ENCODE measurements at places on chromosomes 12 and 14.
A peak's percentile ranks its signal among the peaks of the same experiment; 100 is the strongest.

DNA sequence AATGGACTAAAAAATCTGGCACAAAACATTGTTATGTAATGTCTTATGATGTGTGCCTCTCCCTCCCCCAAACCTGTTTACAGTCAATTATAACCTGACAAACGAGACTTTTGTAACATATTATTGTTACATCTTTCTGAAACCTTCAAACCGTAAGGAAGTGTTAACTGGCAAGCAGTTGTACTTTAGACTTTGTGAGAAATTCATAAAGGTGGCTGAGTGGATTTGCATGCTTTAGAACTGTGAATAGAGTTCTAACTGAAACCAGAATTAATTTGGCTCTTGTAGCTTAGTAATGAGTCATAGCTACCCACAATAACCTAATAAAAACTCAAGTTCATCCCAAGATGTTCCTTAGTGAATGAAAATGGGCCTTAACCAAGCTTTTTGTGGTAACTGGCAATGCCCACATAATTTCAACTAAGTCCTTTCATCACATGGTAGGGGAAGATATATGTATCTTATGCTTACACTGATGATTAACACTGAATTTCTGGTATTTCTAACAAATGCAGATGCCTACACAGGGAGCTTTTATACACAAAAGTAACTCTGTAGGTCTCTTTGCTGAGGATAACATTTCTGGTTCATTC lies 29.7 kb downstream of the RAD9B start:
- no peak for DNase-seq

DNA sequence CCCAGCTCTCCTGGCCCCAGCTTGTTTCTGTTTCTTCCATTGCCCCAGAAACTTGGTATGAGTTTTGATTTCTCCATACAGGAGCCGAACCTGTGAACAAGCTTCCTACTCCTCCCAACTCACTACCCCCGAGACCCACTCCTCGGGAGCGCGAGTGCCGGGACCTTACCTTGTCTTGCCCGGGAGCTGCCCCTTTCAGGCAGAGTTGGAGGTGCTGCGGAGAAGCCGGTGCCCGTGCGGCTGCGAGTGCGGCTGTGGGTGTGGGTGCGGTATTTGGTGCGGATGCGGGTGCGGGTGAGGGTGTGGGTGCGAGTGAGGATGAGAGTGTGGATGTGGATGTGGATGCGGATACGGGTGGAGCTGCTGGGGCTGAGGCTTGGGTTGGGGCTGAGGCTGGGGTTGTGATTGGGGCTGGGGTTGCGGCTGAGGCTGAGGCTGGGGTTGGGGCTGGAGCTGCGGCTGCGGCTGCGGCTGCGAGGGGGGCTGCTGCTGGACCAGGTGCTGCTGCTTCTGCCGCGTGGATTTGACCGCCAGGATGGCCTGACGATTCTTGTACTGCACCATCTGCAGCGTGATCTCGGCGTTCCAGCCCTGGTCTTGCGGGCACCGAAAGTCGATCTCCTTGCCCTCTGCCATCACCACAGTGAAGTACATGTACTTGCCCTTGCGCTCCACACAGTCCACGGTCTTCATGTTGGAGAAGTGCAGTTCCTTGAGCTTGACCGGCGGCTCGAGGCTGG lies 1.1 kb downstream of the PHLDA1 start:
- peak; percentile 45 for DNase-seq

- DNase-seq: no peak
Measured at GRCh38 chr12:13149411-13149810, 45.9 kb upstream of the GSG1 start.

DNA sequence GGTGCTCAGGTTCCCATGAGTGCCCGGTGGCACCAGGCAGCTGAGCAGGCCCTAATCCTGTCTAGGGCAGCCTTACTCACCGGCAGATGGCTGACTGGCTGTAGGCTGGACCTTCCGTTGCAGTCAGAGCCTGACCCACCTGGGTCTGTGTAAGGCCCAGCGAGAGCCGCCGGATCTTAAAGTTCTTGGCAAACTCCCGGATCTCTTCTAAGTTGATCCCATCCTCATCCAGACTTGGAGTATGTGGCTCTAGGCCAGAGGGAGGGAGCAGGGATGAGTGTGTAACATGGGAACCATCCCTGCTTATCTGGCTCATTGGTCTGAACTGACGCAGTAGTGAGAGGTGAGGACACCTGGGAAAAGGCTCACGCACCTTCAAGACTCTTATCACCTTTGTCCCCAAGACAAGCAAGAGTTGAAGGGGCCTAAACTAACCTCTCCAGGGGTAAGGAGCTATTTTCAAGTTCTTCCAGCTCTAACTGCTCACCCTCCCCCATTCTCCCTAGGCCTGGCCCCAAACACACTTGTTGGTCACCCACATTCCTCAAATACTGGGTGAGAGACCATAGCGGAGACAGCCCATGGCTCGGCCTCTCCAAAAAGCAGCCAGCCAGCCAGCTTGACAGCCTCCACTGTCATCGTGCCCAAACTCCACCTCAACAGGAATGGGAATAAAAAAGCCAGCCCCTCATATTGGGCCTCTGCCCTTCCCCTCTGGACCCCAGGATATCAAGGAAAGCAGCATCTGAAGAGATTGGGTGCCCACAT lies 18.8 kb upstream of the TFCP2 start:
- DNase-seq: no peak

GRCh38 chr14:63212776-63213500 lies 8.7 kb downstream of the RHOJ start:
- DNase-seq: no peak

- no peak for DNase-seq
Measured at GRCh38 chr12:230925-231671, 17.1 kb upstream of the SLC6A12 start.

- no peak for DNase-seq
Measured at GRCh38 chr14:61699027-61699426, 3.7 kb downstream of the HIF1A start.

GRCh38 chr14:22464422-22465142 lies 124.4 kb downstream of the DAD1 start:
- DNase-seq: no peak

DNA sequence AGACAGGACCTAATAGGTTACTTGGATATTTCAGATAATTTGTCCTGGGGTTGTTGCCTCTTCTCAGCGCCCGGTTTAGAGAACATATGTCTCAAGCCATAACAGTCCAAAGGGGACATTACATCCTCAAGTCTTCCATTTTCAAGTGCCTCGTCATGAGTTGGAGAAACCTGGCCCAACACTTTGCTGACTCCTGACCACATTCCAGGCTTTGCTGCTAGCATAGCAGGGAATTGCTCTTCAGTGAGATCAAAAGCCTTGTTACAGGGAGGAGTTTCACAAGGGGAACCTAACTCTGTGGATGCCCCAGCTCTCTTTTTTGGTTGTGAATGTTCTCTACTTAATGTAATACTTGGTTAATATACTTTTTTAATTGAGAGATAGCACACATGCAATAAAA lies 8.2 kb upstream of the MMP19 start:
- DNase-seq: no peak

GRCh38 chr14:102183886-102184285 lies 44.2 kb downstream of the WDR20 start:
- DNase-seq: no peak

DNA sequence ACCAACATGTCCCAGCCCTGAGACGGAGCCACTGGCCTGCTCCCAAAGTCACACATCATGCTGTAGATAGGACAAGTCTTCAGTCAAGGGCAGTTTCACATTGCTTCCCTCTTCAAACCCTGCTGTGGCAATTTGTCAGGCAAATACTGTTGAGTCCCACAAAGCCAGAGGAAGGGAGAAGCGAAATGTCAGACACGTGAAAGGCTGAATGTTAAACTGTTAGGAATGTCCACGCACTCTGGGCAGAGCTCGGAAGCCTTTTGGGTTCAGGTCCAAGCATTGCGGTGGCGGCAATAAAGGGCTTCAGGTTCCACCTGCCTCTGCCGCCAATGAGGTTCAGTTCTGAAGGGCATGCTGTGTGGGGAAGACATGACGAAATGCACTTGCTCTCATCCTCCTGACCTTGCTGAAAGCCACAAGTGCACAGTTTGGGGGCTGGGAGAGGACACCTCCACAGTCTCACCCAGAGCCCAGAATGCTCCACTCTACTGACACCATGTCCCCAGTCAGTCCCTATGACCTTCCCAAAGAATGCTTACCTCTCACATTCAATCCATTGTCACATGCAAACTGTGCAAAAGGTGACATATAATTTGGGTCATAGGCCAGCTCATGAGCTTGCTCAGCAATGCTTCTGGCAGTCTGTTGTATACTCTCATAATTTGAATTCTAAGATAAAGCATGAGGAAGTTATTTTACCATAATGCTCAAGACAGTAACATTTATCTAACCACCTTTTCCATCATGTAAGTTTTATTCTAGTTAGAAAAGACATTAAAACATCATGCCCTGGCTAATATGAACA lies 35.7 kb downstream of the RAD9B start:
- no peak for DNase-seq

DNA sequence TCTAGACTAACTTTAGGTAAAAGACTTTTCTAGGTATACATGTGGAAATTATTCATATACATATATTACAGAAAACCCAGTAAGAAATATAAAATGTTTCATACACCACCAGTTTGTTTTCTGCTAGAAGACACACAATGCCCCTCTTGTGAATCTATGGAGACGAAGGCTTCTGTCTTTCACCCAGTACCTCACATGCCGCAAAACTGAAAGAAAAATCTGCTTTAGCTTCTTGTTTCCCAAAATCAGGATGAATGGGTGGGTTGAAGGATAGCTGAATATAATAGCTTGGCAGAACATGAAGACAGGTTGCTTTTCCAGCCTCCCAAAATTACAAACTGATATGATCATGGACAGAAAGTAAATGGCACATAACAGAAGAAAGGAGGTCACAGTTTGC lies 1.3 kb downstream of the TAS2R30 start:
- no peak for DNase-seq

- no peak for DNase-seq
Measured at GRCh38 chr12:1939801-1940607, 21.6 kb upstream of the CACNA2D4 start.

DNA sequence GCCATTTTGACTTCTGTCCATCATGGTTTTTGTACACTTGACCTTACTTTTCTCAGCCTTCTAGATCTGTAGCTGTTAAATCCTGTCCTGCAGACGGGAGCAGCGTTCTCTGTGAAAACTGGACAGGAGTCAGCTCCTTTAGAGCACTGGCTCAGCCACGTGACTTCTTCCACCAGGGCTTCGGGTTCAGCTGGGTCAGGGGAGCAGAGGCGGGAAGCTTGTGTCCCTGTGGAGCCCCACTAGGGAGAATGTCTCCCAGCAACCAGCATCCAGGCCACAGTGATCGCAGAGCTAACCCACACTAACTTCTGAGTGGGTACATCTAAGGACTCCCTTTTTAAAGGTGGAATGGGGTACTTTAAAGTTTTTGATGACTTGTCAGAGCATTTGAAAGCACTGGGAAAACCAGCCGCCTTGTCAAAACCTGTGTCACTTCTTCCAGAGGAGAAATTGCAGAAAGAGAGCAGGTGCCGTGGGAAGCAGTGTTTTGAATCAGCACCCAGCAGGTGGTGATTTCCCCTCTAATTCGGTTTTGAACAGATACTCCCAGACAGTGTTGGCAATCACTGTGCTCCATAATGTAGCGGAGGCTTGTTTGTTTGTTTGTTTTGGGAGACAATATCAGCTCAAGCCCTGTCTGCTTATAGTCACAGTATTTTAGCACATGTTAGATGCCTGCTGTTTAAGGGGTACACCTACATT lies 17.9 kb downstream of the DERA start:
- DNase-seq: no peak

GRCh38 chr12:42039176-42039575 lies 105.5 kb downstream of the GXYLT1 start:
- DNase-seq: no peak

DNA sequence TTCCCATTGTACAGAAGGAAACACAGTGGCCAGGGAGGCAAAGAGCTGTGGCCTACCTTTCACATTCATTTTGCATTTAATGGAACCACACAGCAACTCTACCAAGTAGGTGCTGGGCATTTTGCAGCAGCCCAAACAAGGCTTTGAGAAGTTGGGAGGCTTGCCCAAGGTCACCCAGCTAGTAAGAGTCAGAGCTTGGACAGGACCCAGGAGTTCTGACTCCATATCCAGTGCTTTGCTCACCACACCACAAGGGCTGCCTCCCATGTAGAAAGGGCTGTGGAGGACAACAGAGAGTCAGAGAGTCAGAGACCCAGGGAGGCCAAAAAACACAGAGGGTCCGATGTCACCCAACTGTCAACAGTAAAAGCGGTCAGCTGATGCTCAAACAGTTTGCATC lies 400.2 kb downstream of the BCL11B start:
- no peak for DNase-seq

- no peak for DNase-seq
Measured at GRCh38 chr14:79318371-79318770, 892.9 kb downstream of the DIO2 start.

DNA sequence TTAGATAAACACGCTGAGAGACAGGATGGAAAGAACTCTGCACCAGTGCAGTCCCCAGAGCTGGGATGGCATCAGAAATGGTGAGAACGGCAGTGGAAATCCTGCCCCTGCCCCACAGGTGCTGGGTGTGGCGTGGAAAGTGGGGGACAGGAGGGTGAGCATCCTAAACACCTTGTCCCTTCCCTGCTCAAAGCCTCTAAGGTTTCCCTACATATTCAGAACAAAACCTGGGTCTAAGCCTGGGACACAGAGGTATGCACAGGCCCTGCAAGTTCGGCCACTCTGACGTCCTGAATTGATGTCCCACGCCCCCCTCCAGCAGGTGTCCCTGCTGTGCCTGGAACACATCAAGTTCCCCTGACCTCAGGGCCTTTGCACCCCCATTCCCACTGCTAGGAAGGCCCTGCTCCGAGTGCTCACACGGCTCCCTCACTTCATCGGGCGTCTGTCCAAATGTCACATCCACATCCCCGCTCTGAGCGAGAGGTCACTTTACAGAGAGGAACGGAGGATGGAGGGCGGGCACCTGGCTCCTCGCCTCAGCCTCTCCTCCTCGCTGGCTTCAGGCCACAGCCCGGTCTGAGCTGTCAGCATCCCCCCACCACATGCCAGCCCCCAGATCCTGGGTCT lies 38.5 kb upstream of the SFSWAP start:
- DNase-seq: no peak

GRCh38 chr14:80522936-80523335 lies 311.6 kb upstream of the DIO2 start:
- DNase-seq: no peak

DNA sequence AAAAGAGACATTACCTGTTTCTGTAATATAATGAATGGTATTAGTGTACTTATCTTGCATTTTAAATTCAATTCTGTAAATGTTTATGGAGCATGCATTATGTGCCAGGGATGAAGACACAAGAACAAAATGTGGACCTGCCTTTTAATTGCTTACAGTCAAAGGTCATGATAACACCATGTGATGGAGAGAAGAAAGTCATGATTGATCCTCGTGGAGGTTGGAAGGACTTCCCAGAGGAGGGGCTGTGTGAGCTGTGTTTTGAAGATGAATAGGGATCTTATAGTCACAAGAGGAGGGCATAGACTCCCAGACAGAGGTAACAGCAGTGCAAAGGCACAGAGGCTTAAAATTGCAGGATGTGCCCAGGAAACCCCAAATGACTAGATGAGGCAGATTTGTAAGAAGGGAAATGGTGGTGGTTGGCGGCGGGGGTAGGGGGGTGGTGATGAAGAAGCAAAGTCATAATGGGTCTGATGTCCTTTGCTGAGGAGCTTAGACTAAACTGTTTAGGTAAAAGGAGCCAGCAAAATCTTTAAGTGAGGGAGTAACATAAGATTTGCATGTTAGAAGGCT lies 151.5 kb downstream of the PRKCH start:
- no peak for DNase-seq

Measured in SHP77 (cell line).